ENCODE measurements at places on chromosomes 4 and X. TPM values are rescaled to one million over a fixed set of nuclear protein-coding genes. Genes with fewer than 3 reads are reported as not detected.

STS gene
- total RNA-seq: 1.5 TPM

GRCh38 chr4:151532001-151532708, 123.2 kb downstream of the FHIP1A start:
- DNase-seq: no peak
- no peak overlapping the region for H3K4me3 ChIP-seq
- H3K27me3 ChIP-seq: no peaks in the 10 kb centered on the region
- peaks cover 10% of the 10 kb centered on the region for H3K4me1 ChIP-seq
- no peaks in the 10 kb centered on the region for H3K36me3 ChIP-seq
- no peak overlapping the region for H3K27ac ChIP-seq

- no peak overlapping the region for H3K4me3 ChIP-seq
- H3K27me3 ChIP-seq: no peaks in the 10 kb centered on the region
- no peak for DNase-seq
- H3K4me1 ChIP-seq: no peaks in the 10 kb centered on the region
- H3K27ac ChIP-seq: no peak overlapping the region
Measured at GRCh38 chr4:112185740-112186670, 40.8 kb downstream of the FAM241A start.

DNA sequence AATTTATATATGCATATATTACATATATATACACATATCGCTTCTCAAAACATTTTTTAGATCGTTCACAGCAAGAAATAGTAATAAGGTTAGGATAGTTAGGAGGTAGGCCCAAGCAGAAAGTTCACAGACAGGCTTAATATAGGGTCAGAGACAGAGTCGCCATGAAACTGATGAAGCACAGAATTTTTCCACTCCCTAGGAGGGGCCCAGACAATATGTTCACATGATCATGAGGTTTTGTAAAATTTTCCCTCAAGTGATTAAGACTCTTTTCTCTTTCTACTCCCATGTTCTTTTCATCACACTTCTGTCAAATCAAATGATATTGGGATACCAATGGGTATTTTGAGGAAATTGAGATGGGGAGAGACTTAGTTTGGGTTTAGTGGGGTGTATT, 5.2 kb upstream of the ENAM start:
- no peak overlapping the region for H3K27ac ChIP-seq
- no peak overlapping the region for H3K4me3 ChIP-seq
- DNase-seq: no peak
- H3K27me3 ChIP-seq: no peaks in the 10 kb centered on the region
- no peaks in the 10 kb centered on the region for H3K36me3 ChIP-seq
